ENCODE measurements at places on chromosomes 12 and 14.

DNA sequence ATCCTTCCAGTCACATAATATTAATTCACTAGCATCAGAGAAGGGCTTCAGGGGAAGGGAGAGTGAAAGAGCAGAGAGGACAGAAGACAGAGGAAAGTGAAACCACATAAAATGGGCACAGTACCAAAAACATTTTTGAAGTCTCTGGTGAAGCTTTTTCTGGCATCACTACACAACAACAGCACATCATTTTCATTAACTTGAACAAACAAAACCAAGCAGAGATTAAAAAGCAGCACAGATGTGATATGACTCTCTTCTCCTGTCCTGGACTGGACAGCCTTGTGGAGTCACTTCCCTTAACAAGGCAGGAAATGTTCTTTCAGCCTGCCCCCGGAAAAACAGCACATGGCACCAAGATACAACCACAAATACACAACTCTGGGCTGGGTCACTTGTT is 112.0 kb downstream of the TSPAN8 start:
- no peak for DNase-seq

DNA sequence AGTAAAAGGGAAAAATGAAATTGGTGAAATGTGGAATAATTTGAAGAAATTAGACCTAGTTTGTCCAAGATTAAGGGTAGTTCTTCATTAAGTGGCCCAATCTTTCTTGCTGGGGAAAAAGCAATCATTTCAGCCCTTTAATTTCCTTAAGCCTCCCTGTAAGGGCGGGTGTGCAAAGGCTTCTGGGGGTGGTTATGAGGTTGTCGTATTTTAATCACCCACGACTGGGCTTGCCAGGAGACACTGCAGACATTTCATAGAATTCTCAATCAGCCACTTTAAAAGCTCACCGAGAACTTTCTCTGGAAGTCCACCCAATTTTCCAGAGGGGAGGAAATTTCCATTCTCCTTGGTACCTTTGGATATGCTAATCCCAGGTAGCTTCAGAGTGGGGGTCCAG is 43.4 kb downstream of the DLK1 start:
- DNase-seq: no peak

GRCh38 chr12:11133162-11133561 is 1.3 kb downstream of the TAS2R30 start:
- no peak for DNase-seq

DNA sequence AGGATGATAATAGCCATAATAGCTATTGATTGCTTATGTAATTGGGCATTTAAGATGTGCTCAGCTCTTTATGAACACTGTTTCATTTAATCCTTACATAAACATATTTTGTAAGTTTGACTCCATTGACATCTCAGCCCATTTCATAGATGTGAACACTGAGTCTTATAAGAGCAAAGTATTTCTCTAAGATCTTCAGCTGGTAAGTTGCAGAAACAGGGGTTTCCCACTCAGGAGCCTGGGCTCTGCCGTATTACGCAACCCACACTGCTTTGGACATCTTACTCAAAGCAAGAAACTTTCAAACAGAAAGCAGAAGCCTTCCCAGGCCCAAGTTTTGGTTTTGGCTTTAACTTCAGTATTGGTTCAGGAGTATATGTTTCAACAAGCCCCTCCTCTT is 705.1 kb downstream of the MED13L start:
- DNase-seq: no peak

Measured in activated CD8-positive, alpha-beta memory T cell treated with anti-CD3 and anti-CD28 coated beads for 4 hours (primary cell).